ENCODE measurements at places on chromosomes 3 and 15.

DNA sequence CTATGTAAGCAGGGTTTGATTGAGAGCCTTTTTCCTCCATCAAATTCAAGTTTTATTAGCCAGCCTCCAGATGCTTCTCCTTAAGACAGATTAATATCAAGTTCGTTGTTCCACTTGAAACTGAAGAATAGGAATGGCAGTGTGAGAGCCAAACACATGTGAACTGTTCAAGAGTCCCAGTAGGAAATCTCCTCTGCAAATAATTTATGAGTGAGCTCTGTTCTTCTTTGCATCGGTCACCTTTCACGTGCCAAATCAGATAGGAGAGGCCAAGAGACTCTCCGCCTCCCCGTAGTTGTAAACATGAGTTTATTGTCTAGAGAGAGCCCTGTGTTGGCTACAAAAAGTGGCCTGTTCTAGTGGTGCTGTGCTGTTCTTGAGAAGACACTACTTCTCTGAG lies 372.1 kb upstream of the NR2F2 start:
- no peak for DNase-seq

DNA sequence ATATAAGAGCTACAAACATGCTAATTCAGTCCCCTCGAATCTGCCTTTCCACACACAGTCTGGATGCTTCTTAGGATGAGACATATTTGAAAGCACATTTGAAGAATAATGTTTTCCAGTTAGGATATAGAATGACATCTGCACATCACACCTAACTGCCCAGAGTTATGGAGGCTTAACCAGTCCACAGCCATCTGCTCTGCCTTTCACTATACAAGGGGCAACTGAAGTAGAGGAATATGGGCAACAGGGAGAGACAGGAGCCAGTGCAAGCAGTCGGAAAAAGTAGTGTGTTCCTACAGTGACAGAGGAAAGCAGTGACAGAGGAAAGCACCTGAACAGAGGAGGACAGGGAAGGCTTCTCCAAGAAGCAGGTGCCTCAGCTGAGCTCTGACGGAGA lies 79.0 kb upstream of the CLDN18 start:
- DNase-seq, result no peak

- DNase-seq, result no peak
Observed at GRCh38 chr15:90419738-90420406, 31.8 kb downstream of the IQGAP1 start.

DNA sequence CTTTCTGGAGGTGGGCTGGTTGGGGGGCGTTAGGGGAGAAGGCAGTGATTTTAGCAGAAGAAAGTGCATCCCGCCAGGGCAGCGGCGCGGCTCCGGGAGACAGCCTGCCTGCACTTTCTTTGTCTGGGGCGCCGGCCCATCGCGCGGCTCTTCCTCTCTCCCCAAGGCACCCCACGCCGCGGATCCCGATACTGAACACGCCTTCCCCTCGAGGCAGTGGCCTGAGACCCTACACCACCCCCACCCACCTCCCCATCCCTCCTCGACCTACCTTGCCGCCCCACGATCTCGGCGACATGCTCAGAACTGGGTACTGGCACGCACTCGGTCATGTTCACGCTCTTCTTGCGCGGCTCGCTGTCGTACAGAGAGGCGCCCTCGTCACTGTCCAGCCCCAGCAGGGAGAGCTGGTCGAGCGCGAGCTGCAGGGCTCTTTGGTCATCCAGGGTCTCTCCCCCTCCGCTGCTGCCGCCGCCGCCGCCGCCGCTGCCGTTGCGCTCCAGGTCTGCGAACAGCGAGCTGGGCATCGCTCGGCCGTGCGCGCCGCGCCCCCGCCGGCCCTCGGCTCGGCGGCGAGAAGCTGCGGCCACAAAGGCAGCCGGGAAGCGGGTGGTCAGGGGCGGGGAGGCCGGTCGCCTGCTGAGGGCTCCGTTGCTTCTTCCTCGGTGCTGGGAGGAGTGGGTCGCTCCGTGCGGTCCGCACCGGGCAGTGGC lies 483 bp downstream of the MEX3B start:
- DNase-seq, result peak; percentile 65

- DNase-seq, result no peak
Observed at GRCh38 chr3:186467969-186468368, 76.2 kb downstream of the CRYGS start.

DNA sequence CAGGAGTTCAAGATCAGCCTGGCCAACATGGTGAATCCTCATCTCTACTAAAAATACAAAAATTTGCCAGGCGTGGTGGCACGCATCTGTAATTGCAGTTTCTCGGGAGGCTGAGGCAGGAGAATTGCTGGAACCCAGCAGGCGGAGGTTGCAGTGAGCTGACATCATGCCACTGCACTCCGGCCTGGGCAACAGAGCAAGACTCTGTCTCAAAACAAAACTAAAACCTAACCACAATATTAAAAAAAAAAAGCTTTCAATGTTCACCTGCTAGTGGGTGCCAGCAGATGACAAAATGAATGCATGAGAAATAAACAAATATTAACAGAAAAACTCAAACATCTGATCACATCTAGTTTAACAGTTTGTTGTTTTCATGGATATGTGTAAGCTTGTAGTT lies 9.0 kb downstream of the SLC24A1 start:
- DNase-seq, result no peak

- DNase-seq, result no peak
Observed at GRCh38 chr15:32106401-32107381, 76.4 kb downstream of the CHRNA7 start.

- DNase-seq, result no peak
Observed at GRCh38 chr3:194671511-194671899, 486 bp downstream of the LSG1 start.

- DNase-seq, result no peak
Observed at GRCh38 chr3:27630885-27631284, 91.2 kb downstream of the EOMES start.

- no peak for DNase-seq
Observed at GRCh38 chr3:111598139-111598538, 3.0 kb upstream of the ZBED2 start.

GRCh38 chr15:73809728-73810501 lies 56.8 kb upstream of the INSYN1 start:
- DNase-seq, result no peak

DNA sequence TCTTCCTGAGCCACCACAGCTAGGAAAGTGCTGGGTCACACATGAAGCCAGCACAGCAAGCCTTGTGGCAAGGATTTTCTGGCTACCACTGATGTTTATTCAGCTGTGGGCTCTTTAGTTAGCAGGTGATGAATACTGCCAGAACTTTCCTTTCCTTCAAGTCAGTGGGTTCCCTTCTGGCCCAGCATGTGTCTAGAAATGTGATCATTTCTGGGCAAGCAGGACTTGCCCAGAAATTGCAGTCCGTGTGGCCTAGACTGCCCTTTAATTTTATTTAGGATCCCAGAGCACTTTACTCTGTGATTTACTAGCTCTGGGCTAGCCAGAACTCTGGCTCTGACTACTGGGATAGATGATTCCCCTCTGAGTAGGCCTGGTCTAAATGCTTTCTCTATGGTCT lies 397.5 kb downstream of the ZIC4 start:
- no peak for DNase-seq

- no peak for DNase-seq
Observed at GRCh38 chr3:2851835-2852234, 258.3 kb downstream of the IL5RA start.

- DNase-seq, result no peak
Observed at GRCh38 chr3:184805351-184806038, 6.5 kb upstream of the VPS8 start.

DNA sequence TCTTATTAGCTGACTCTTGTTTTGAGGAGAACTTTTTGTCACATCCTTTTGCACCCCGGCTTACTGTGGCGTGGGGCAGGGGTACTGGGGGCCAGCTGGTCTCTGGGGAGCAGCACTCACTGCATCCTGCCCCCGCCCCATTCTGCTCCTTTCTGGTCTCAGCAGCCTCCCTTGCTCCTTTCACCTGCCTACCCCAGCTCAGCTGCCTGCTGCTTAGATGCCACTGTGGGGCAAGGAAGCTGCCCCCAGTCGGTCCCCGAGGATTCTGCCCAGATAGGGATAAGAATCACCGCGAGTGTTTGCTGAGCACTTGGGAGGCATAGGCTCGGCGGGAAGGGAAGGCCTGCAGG lies 32.0 kb downstream of the APBA2 start:
- DNase-seq, result no peak

DNA sequence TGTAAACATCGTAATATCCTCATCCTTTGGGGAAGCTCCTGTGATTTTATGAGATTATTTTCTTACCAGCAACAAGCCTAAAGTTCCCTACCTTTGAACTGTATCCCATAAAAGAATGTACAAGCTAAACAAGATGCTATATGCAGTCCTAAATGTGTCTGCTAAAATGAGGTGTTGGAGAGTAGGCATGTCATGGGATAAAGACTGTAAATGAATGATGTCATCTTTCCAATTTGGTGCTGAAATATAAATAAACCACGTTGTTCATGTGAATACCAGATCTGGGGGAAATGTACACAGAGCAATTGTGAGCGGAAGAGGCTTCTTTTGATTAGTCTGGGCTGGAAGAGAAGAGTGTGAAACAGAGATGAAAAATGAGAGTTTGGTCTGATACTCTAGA lies 214.9 kb upstream of the WNT5A start:
- DNase-seq, result no peak

- no peak for DNase-seq
Observed at GRCh38 chr3:184656829-184657681, 54.8 kb downstream of the MAGEF1 start.

GRCh38 chr15:54514601-54515000 lies 536.4 kb downstream of the UNC13C start:
- DNase-seq, result no peak

DNA sequence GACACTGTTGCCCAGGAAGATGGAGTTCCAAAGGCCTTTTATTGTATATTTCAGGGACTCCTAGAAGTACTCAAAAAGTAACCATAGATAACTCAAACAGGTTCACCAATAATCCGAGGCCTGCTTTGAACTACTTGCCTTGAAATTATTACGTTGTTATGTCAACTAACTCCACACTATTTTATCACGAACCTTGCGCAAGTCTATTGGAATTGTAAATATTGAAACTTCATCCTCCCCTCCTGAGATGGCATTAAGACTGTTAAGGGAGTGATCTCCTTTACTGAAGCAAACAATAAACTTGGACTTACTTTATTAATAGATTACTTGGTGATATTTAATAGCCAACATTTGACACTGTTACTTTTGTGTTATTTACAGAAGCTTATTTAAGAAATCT lies 199.6 kb upstream of the GADL1 start:
- DNase-seq, result no peak

DNA sequence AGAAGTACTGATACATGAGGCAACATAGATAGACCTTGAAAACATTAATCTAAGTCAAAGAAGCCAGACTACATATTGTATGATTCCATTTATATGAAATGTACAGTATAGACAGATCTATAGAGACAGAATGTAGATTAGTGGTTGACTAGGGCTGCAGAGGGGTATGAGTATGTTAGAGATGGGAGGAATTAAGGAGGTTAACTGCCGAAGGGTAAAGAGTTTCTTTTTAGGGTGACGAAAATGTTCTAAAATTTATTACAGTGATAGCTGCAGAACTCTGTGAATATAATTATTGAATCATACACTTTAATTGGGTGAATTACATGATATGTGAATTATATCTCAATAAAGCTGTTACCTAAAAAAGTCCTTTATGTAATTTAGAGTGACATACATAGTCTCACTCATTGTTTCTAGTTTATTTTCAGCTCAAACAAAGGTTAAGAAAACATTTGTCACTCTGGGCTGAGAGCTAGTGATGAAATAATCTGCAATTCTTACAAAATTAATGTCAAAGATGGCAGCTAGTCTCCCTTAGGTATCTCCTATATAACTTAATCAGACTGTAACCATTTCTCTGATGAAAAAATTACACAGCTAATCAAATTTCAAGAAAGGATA lies 61.4 kb downstream of the DENND4A start:
- DNase-seq, result no peak

GRCh38 chr3:61778095-61778494 lies 216.7 kb downstream of the PTPRG start:
- no peak for DNase-seq

GRCh38 chr15:82942691-82943090 lies 9.8 kb downstream of the HOMER2 start:
- no peak for DNase-seq

DNA sequence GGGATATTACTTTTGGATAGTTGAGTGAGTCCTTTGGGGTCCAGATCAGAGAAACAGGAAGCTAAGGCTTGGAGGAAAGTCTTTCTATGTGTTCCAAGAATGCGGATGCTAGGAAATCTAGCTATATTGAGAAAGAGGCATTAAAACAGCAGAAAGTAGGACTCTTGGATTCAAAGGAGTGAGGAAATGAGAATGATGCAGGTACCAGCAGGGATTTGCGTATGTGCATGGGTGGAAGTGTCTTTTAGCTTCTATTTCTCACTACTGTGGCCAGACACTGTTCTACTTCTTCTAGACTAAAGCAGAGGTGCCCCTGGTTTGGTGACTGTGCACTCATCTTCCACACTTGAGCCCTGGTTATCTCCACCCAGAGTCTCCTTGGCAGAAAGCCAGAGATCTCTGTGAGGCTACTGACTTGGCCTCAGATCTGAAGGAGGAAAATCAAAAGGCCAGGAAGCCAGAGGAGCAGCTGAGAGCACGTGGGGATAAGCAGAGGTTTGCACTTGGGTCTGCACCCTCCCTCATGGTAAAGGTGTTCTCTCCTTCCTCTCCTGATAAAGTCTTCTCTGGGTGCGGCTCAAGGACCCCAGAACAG lies 44.3 kb downstream of the ATP2B2 start:
- no peak for DNase-seq

- DNase-seq, result no peak
Observed at GRCh38 chr15:20409247-20409646, 132.4 kb downstream of the GOLGA6L6 start.

DNA sequence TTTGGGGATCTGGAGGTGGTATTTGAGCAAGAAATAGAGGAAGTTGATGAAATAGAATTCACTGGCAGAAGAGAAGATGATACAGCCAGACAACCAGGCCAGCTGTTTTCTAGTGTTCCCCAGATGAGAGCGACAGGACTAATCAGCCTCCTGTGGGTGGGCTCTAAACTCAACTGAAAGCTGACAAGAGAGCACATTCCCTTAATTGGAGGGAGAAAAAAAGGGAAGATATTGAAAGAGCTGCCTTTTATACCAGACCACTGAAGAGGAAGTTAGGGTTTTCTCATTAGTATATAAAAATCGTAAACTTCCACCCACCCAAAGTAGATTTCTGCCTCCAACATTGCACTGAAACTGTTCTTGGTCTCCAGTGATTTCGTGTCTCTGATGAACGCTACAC lies 6.5 kb upstream of the TM4SF19 start:
- DNase-seq, result no peak

- no peak for DNase-seq
Observed at GRCh38 chr15:82832601-82833361, 23.4 kb downstream of the WHAMM start.

GRCh38 chr3:127064391-127065137 lies 81.6 kb downstream of the PLXNA1 start:
- DNase-seq, result no peak

DNA sequence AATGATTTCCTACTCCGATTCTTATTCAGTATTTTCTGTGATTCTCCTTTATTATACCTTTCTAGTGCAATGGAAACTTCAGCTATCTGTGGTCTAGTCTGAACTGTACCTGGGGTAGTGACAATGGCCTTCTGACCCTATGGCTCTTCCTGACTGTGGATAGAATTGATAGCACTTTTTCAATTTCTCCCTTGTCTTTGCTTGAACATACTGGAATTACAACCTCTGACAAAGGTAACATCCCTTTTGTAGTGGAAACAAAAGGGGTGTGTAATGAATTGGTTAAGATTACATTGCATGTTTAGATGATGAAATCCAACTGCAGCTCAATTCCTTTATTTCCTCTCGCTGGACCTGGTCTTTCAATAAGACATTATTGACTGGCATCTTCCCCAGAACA lies 21.0 kb upstream of the SOX2 start:
- no peak for DNase-seq

Measured in nucleus accumbens (tissue), 56 donors.